ENCODE measurements at places on chromosomes 6 and 20. TPM values are rescaled to one million over a fixed set of nuclear protein-coding genes. Genes with fewer than 3 reads are reported as not detected.

Gene MATN4
- not detected for total RNA-seq

Gene ADGRG6
- 48.7 TPM for total RNA-seq

Gene BTNL2
- not detected for total RNA-seq

Gene FHL5
- not detected for total RNA-seq

Gene MOG
- total RNA-seq, result not detected

Gene KIF16B
- total RNA-seq, result 7.0 TPM

Gene VSTM2L
- total RNA-seq, result 0.29 TPM

Gene YTHDF1
- total RNA-seq, result 40.8 TPM

Gene LCA5
- 5.5 TPM for total RNA-seq

Gene ZNF831
- total RNA-seq, result not detected

Gene SLC17A1
- not detected for total RNA-seq

Gene MYBL2
- 24.5 TPM for total RNA-seq

Gene PROKR2
- total RNA-seq, result not detected

Gene PARD6B
- total RNA-seq, result 0.57 TPM

Gene TMEM242
- 5.6 TPM for total RNA-seq

Gene PTCHD4
- total RNA-seq, result 24.5 TPM

Gene MUC21
- not detected for total RNA-seq

Gene NHLRC1
- total RNA-seq, result 2.0 TPM

Data from vein endothelial cell (primary cell).